ENCODE measurements at places on chromosomes 5 and 9. TPM values are rescaled to one million over a fixed set of nuclear protein-coding genes. Genes with fewer than 3 reads are reported as not detected.
A peak's percentile ranks its signal among the peaks of the same experiment; 100 is the strongest.

DNA sequence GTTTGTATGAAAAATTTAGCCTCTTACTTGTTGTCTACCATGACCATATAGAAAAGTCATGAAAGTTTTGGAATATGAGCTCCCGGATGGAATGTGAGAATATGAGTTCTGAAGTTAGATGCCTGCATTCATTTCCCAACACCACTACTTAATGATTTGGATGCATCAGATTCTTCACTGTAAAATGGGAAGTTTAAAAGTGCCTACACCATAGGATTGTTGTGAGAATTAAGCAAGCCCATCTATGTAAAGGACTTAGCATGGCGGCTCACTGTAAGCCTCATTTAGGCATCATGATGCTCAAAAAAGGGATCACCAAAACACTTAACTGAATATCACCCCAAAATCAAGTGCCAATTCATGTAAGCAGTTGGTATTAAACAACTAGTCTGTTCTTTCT, 177.3 kb downstream of the RAB3C start:
- peak overlapping the region; percentile 56 for H3K4me3 ChIP-seq
- no peaks in the 10 kb centered on the region for H3K27me3 ChIP-seq
- H3K4me1 ChIP-seq = peaks cover 19% of the 10 kb centered on the region

The SLC6A7 gene
- not detected for polyA plus RNA-seq

DNA sequence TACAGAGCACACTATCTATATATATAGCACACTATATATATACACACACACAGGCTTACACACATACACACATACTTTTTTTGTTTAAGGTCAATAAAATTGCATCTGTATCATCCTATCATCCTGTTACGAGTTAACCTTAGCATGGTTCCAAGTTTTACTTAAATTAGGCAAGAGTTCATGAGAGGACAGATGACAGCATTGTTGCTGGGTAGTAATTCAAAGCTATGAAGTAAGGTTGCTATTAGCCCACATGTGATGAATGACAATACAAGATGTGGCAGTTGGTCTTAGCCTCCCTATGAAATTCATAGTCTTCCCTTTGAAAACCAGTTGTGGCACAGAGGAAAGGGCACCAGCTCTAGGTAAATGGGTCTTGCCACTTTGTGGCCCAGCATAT, 438.1 kb downstream of the ACTL7B start:
- H3K4me3 ChIP-seq = no peak overlapping the region
- H3K27ac ChIP-seq = no peak overlapping the region
- H3K36me3 ChIP-seq = no peaks in the 10 kb centered on the region
- DNase-seq = no peak
- H3K27me3 ChIP-seq = no peaks in the 10 kb centered on the region
- H3K4me1 ChIP-seq = no peaks in the 10 kb centered on the region

The TMEM252 gene
- not detected for polyA plus RNA-seq

The LVRN gene
- not detected for polyA plus RNA-seq

The BARX1 gene
- not detected for polyA plus RNA-seq

DNA sequence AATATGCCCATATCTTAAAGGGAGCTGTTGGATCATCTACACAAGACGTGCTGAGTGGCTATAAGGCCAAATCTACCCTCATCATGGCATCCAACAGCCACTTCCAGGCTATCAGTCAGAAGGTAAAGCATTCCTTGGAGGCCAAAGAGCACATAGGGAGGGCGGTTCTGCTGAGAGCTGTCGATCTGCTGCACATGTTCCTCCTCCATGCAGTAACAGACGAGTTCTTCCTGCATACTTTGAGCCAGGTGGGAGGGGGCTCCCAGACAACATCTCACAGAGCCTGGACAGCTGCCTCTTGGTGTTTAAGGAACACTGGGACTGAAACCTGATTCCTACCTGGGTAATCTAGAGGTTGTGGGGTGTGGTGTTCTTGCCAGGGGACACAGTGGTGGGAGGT, 93.3 kb upstream of the RAI14 start:
- no peaks in the 10 kb centered on the region for H3K27me3 ChIP-seq
- H3K4me1 ChIP-seq = no peaks in the 10 kb centered on the region
- no peak overlapping the region for H3K4me3 ChIP-seq

The LHX3 gene
- polyA plus RNA-seq = not detected

DNA sequence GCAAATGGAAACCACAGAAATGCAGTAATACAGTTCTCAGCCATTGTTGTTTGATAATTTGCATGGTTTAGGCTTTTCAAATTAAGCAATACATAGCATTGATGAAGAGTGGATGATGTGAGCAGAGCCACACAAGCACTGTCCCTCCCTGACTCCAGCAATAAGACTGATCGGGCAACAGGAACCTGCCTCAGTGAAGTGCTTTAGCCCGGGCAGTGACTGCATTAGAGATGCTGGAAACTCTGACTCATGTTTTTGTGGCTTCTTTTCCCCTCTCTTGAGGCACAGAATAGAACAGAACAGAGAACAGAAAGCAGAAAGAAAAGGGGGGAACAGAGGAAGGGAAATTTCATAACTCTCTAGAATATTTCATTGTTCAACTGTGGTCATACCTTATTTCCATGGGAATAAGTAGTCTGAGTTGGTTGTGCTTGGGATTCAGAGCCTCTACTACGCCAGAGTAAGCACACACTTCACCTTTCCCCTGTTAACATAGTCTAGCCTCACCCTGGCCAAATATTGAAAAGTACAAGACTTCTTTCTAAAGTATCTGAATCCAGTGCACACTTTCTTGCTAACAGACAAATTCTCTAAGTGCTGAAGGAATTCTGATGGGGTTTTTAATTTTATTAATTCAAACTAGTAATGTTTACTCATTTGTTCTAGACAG, 164.8 kb upstream of the VCAN start:
- no peaks in the 10 kb centered on the region for H3K36me3 ChIP-seq
- H3K4me3 ChIP-seq = no peak overlapping the region
- H3K27ac ChIP-seq = peak overlapping the region; percentile 29
- peaks cover 32% of the 10 kb centered on the region for H3K4me1 ChIP-seq
- DNase-seq = peak; percentile 95
- H3K27me3 ChIP-seq = no peaks in the 10 kb centered on the region

DNA sequence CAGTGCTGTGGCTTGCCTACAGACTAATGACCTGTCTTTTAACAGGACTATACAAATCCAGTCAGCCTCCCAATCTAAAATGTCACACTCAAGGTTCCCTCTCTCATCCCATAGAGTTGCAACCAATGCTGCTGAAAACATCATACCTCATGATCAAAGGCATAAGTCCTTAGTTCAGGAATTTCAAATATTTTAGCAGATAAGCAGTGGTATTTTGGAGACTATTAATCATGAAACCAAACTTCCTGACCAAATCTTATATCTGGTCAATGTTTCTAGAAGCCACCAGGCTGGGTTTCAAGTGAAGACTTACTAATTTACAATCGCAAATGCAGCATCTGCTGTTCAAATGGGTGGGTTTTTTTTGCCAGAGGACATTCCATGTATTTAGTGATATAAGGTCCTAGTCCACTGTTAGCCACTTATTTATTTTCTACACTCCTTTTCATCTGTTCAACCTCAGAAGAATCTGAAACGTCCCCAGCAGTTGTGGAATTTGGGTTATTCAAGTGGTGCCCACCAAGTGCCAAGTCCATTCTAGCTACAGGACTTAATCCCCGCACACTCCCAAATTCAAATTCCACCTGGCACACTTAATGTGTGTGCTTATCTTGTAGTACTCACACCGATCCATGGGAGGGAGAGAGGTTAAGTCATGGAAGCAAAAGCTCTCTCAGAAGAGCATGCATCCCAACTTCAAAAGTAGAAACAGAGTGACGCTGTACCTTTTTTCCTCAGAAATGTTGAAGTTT, 5.8 kb downstream of the TAS2R1 start:
- no peaks in the 10 kb centered on the region for H3K27me3 ChIP-seq
- H3K4me1 ChIP-seq = no peaks in the 10 kb centered on the region
- H3K27ac ChIP-seq = no peak overlapping the region
- DNase-seq = no peak
- no peak overlapping the region for H3K4me3 ChIP-seq
- no peaks in the 10 kb centered on the region for H3K36me3 ChIP-seq

The MAMDC2 gene
- polyA plus RNA-seq = not detected

DNA sequence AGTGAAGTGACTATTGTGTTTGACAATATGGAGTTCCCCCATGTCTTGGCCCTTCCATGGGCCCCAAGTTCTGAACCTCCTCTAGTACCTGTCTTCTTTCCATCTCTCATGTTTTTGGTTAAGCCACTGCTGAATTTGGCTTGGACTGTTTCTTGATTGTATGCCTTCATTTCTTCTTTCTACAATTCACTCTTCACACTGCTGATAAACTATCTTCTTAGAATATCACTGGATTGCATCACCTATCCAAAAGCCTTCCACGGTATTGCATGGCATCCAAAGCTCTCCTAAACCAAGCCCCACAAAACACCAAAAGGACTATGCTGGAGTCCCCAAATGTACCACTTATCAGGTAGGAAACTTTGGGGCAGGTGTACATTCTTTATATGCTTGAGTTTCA, 4.3 kb upstream of the POC5 start:
- no peaks in the 10 kb centered on the region for H3K27me3 ChIP-seq
- no peak for DNase-seq
- H3K4me1 ChIP-seq = peaks cover 19% of the 10 kb centered on the region
- no peaks in the 10 kb centered on the region for H3K36me3 ChIP-seq
- no peak overlapping the region for H3K27ac ChIP-seq

DNA sequence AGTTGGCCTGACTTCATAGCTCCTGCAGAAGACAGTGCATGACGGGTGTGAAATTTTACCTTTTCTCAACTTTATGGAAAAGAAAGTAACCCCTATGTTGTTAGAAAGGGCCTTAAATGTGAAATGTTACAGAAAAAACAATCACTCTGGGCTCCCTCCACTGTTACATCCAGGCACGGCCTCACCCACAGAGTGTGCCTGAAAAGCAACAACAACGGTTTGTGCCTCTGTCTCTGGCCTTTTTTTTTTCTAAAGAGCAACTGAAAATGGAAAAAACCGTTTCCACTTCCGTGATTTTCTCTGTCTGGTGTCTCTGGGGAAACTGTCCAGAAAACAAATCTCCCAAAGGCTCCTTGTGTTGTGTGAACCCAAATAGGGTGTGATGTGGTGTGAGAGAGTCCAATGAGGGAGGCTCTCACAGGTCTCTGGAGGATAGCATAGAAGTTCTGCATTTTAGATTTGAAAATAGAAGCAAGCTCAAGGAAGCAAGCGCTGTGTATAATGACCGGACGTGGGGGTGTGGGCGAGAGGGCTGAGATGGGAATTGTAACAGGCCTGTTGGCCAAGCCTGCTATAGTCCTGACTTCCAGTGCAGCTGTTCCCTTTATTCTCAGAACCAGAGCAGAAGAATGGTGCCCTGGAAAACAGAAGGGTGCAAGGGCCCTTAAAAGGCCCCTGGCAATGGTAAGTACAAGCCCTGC, 221.8 kb upstream of the TUT7 start:
- H3K36me3 ChIP-seq = no peaks in the 10 kb centered on the region
- DNase-seq = no peak
- H3K4me1 ChIP-seq = no peaks in the 10 kb centered on the region
- H3K27ac ChIP-seq = no peak overlapping the region
- H3K27me3 ChIP-seq = no peaks in the 10 kb centered on the region

- no peak overlapping the region for H3K27ac ChIP-seq
- no peak overlapping the region for H3K4me3 ChIP-seq
- H3K4me1 ChIP-seq = no peaks in the 10 kb centered on the region
- H3K36me3 ChIP-seq = no peaks in the 10 kb centered on the region
Observed at GRCh38 chr9:86594724-86595123, 240.5 kb upstream of the TUT7 start.

- H3K4me3 ChIP-seq = no peak overlapping the region
- H3K27ac ChIP-seq = no peak overlapping the region
- DNase-seq = no peak
- H3K4me1 ChIP-seq = no peaks in the 10 kb centered on the region
- H3K27me3 ChIP-seq = no peaks in the 10 kb centered on the region
Observed at GRCh38 chr5:158531860-158532259, 567.9 kb downstream of the EBF1 start.

The AK8 gene
- not detected for polyA plus RNA-seq

DNA sequence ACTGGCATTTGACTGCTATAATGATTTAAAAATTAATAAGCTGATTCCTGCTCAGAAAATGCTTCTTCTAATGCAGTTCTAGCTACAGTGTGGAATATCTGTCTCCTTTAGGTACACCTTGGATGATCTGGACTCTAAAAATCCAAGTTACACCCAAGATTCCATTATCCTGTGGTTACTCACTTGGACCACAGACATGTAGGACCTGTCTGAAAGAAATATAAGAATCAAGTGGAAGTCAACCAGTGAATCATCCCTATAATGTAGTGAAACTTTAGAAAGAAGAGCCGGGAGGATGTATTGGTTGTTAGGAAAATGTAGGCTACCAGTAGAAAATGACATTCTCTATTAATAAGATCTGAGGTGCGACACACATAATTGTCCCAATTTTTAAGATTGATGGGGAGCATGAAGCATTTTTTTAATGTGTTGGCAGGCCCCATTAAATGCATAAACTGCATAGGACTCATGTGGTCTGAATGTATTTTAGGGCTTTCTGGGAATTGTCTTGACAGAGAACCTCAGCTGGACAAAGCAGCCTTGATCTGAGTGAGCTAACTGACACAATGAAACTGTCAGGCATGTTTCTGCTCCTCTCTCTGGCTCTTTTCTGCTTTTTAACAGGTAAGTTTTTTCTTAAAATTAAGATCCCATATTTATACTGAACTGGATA, at the start of gene SPINK6:
Gene SPINK6, plus strand, starts transcription at position 512 of the 673 bp plus-strand sequence. Its CDS starts 55 bp downstream, at position 567.
- H3K4me1 ChIP-seq = peaks cover 29% of the 10 kb centered on the region
- H3K27ac ChIP-seq = no peak within 1 kb of the TSS
- DNase-seq = no peak
- no peak within 1 kb of the TSS for H3K4me3 ChIP-seq
- H3K27me3 ChIP-seq = no peaks in the 10 kb centered on the region

- no peak overlapping the region for H3K27ac ChIP-seq
- H3K27me3 ChIP-seq = no peaks in the 10 kb centered on the region
- H3K36me3 ChIP-seq = peaks cover 51% of the 10 kb centered on the region
- no peak overlapping the region for H3K4me3 ChIP-seq
Observed at GRCh38 chr9:90899287-90899686, 97.7 kb downstream of the SYK start.

DNA sequence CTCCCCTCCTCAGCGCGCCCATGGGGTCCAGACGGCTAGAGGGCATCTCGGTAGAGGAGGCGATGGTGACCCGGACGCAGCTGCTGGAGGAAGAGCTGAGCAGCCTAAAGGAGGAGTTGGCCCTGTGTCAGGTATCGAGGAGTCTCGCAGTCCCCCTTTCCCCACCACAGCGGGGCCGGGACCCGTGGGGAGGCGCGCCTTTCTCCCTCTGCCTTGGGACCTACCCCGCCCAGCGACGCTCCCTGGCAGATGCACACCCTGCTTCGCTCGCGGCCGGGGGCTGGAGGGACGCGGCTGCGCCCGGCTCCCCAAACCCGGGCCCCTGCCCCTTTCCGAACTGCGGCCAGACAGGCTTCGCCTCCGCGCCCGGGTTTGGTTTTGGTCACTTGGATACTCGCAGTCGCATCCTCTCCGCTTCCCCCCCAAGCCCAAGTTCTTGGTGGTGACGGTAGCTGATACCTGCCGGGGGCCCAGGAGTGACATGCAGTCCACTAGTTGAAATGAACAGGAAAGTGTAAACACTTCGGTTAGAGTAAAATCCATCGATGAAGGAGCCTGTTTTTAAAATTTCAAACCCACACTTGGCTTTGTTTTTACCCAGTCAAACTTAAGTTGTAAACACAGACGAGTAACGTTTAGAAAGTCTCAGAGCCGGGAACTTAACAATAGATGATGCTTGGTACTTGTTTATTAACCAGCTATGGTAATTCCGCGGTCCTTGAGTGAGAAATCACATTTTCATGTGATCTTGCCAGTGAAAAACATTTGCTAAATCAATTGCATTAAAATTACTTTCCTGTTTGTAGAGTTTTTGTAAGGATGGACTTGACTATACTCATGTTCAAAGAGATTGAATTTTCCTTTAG, 688 bp downstream of the CNTLN start:
- H3K4me1 ChIP-seq = peaks cover 13% of the 10 kb centered on the region
- peak overlapping the region; percentile 98 for H3K4me3 ChIP-seq
- no peaks in the 10 kb centered on the region for H3K27me3 ChIP-seq

All from CD14-positive monocyte (primary cell).